ENCODE measurements at places on chromosomes 5 and 9. TPM values are rescaled to one million over a fixed set of nuclear protein-coding genes. Genes with fewer than 3 reads are reported as not detected.

The BAAT gene
- not detected for total RNA-seq

The RNF224 gene
- total RNA-seq: under 0.01 TPM

The NRARP gene
- total RNA-seq: 64.3 TPM

The FOXD4L5 gene
- total RNA-seq: not detected

The C5orf47 gene
- not detected for total RNA-seq

The PROP1 gene
- total RNA-seq: not detected

The IL33 gene
- 12.7 TPM for total RNA-seq

The CATSPER3 gene
- under 0.01 TPM for total RNA-seq

The ABITRAM gene
- 7.8 TPM for total RNA-seq

The PPP1R2B gene
- not detected for total RNA-seq

The INSL4 gene
- total RNA-seq: not detected

The CEL gene
- total RNA-seq: under 0.01 TPM

The CCL21 gene
- not detected for total RNA-seq

The HTR1A gene
- not detected for total RNA-seq

The SHOC1 gene
- total RNA-seq: not detected

The ANKRD18A gene
- under 0.01 TPM for total RNA-seq

The IFNA21 gene
- total RNA-seq: not detected

The UBTD2 gene
- total RNA-seq: 24.8 TPM

The TLX3 gene
- total RNA-seq: not detected

The SH3GLB2 gene
- 47.4 TPM for total RNA-seq

The DBH gene
- not detected for total RNA-seq

The C5orf46 gene
- total RNA-seq: not detected

The ELAVL2 gene
- 1.8 TPM for total RNA-seq

The FBP1 gene
- 3.2 TPM for total RNA-seq

The BARHL1 gene
- not detected for total RNA-seq

The DHFR gene
- 30.1 TPM for total RNA-seq

The CENPH gene
- 9.5 TPM for total RNA-seq

The RGS7BP gene
- 1.6 TPM for total RNA-seq

The SLC25A2 gene
- 0.48 TPM for total RNA-seq

The PCDHB10 gene
- total RNA-seq: 1.1 TPM

The FST gene
- total RNA-seq: 1.9 TPM

The ASTN2 gene
- 2.0 TPM for total RNA-seq

The PHF24 gene
- total RNA-seq: not detected

The TXNDC8 gene
- not detected for total RNA-seq

The MYMK gene
- not detected for total RNA-seq

The PCDHGC5 gene
- 1.4 TPM for total RNA-seq

The IFNA7 gene
- not detected for total RNA-seq

The PAEP gene
- total RNA-seq: not detected

The INSL6 gene
- not detected for total RNA-seq

The GALNT12 gene
- 0.76 TPM for total RNA-seq

The DMXL1 gene
- total RNA-seq: 31.9 TPM

The FOXD4 gene
- total RNA-seq: 0.19 TPM

The COQ4 gene
- 45.7 TPM for total RNA-seq

The WDR38 gene
- not detected for total RNA-seq

The ADCY2 gene
- total RNA-seq: not detected

The SOWAHA gene
- total RNA-seq: not detected

The LIFR gene
- total RNA-seq: 75.7 TPM

The GGTA1 gene
- 0.65 TPM for total RNA-seq

The RAI14 gene
- total RNA-seq: 320 TPM

The TAF11L10 gene
- not detected for total RNA-seq

The QRFP gene
- total RNA-seq: not detected

The TNFSF15 gene
- total RNA-seq: 19.3 TPM

All from vein endothelial cell (primary cell).